ENCODE measurements at places on chromosomes 11 and 22.

- DNase-seq, result no peak
These were observed 24.8 kb upstream of the FNBP4 start for GRCh38 chr11:47791774-47792430.

GRCh38 chr11:43989162-43989981 is 46.9 kb downstream of the C11orf96 start:
- DNase-seq, result no peak

- DNase-seq, result no peak
These were observed 75.1 kb upstream of the CADM1 start for GRCh38 chr11:115579181-115579825.

GRCh38 chr11:47886096-47886495 is 37.9 kb upstream of the NUP160 start:
- no peak for DNase-seq

DNA sequence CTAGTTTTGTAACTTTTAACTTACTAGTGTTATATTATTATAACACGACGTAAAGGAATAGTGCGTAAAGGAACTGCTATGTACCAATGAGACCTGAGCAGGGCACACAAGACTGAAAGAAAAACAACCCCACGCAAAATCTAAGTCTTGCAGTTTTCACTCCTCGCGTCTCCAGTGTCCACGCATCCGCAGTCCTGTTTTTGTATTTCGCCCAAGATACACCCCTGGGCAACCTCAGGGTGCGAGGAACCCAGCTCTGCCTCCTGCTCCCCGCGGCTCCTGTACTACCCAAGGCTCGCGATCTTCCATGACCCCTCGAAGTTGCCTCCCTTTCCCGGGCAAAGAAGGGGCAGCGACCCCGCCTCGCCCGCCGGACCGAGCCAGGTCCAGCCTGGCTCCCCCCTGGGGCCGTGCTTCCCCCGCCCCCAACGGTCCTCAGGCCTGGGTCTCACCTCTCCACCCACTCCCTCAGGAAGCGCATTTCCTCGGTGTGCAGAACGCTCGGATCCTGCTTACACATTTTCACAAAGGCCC is 393 bp downstream of the ST13 start:
- DNase-seq, result peak; percentile 24

- no peak for DNase-seq
These were observed 10.2 kb upstream of the AMPD3 start for GRCh38 chr11:10444725-10445315.

DNA sequence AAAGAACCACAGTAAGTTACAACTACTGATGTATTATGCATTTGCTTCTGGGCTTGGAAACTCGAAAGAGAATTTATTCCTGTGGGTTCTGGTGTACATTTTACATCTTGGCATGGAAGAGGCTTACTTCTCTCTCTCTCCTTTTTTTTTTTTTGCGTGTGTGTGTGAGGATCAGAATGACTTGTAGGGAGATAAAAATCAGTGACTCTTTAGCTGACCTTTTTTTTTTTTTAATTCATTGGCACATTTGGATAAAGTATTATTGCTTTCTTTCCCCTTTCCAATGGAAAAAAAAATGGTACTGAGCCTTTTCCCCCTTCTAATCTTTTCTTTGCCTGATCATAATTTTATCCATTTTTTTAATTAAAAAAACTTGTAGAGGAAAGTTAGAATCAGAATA is 43.5 kb downstream of the EXT2 start:
- DNase-seq, result no peak

- DNase-seq, result peak; percentile 39
These were observed at the start of gene PLCB3 for GRCh38 chr11:64251016-64251752. Gene PLCB3 (plus strand): TSS chr11:64251530. CDS start chr11:64251650, 120 bp downstream.

DNA sequence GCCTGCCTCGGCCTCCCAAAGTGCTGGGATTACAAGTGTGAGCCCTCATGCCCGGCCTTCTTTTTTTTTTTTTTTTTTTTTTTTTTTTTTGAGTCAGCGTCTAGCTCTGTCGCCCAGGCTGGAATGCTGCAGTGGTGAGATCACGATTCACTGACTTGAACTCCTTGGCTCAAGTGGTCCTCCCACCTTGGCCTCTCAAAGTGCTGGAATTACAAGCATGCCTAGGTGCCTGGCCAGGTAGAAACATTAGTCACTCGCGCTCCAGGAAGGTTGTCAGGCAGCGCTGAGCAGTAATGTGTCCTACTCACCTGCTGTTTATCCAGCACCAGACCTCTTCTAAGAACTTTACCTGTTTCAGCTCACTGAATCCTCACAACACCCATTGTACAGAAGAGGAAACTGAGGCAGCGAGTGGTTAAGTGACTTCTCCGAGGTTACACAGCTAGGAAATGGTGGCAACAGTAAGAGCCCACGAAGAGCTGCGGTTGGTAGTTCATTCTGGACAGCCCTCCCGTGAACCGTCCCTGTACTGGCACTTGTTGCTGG is 496 bp upstream of the CST6 start:
- DNase-seq, result no peak

DNA sequence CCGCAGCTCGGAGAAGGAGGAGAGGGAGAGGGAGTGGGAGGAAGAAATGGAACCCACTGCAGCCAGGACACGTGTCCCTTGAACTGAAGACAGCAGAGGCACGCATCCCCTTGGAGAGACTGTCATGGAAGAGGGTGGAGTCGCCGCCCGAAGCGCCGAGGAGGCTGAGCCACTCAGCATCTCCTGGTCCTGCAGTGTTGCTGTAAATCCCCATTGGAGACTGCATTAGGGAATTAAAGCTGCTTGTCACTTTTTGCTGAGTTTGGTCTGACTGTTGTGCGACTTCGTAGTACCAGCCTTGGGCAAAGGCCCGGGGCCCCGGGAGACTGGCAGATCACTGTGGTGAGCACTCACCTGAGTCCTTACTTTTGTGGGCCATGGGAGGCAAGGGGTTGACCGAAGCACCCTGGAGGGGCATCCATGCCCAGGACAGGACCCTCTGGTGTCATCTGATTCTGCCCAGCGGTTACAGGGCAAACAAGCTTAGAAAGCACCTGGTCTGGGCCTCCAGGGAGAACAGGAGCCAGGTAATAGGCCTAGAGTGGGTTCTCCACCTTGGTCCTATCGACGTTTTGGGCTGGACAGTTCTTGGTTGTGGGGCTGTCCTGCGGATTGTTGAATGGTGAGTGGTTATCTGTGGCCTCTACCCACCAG is 797 bp downstream of the VPREB1 start:
- DNase-seq, result no peak

GRCh38 chr11:65445101-65445603 is 22.6 kb downstream of the NEAT1 start:
- DNase-seq, result no peak

GRCh38 chr11:118527109-118527508 is at the start of gene TTC36:
Gene TTC36 (plus strand): TSS chr11:118527474. CDS start chr11:118527495, 21 bp downstream.
- no peak for DNase-seq
